ENCODE measurements at places on chromosomes 5 and 9.

GRCh38 chr5:65324226-65324625, 157.5 kb downstream of the ADAMTS6 start:
- no peak for DNase-seq

DNA sequence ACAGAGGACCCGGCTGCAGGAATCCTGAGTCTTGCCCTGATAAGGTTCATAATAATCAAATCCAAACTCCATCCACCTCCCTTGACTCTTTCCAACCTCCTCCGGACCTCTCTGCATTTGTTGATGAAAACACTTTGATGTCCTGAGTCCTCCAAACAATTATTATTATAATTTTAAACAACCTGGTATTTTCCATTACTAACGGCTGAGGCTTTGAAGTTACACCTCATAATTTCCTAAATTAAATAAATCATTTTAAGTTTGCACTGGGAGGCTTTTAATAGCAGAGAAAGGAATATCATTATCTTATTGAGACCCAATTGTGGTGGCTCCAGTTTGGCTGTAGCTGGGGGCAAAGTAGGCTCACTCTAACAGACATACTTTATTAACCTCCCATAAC, 9.5 kb downstream of the MSX2 start:
- no peak for DNase-seq

DNA sequence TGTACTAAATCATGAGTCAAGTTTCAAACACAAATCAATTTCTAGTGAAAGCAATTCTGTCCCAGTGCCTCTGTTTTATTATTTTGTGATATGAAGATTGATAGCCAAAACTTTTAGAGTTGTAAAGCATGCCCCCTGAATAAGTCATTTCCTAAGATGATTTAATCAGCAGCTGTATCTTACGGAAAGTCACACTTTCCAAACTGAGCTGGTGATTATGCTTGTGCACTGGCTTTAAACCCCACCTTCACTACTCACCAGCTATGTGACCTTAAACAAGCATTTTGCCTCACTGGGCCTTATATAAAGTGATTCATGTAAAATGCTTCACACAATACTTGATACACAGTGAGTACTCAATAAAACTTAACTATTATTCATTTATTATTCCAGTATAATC, 78.1 kb downstream of the EDIL3 start:
- no peak for DNase-seq

- DNase-seq = no peak
Observed at GRCh38 chr5:175590471-175590881, 67.4 kb upstream of the HRH2 start.

DNA sequence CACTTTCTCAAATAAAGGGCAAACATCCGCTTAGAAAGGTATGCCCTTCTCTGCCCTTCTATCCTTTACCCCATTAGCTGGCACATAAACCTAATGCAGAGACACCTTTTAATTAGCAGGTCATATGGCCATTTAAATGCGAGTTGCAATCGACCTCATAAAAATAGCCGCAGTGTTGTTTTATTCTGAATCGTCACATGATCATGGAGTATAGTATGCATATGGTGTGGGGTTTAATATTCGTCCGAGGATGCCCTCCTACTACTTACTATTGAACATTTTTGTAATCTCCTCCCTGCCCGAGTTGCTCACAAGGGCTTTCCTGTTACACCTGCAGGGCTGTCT, 72.0 kb downstream of the PIK3R1 start:
- DNase-seq = no peak

All from endothelial cell (in vitro differentiated cells).